ENCODE measurements at places on chromosomes 7 and 10. TPM values are rescaled to one million over a fixed set of nuclear protein-coding genes. Genes with fewer than 3 reads are reported as not detected.

IL6 gene
- 0.32 TPM for total RNA-seq

DNA sequence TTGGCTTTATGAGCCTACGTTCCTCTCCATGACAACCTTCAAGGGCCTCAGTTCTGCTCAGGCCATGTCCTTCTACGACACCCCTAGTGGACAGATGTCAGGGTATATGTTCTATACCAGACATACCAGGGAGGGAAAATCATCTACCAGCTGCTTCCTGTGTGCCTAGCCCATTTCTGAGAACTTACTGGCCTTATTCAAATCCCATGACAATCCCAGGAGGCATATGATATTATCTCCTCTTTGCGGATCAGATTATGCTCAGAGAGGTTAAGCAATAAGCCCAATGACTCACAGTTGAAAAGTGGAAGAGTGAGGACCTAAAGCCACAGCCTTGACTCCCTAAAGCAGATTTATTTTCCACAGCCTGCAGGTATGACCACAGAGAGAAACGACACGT, 139.3 kb downstream of the GLI3 start:
- DNase-seq, result no peak

TMEM270 gene
- total RNA-seq, result not detected

DNA sequence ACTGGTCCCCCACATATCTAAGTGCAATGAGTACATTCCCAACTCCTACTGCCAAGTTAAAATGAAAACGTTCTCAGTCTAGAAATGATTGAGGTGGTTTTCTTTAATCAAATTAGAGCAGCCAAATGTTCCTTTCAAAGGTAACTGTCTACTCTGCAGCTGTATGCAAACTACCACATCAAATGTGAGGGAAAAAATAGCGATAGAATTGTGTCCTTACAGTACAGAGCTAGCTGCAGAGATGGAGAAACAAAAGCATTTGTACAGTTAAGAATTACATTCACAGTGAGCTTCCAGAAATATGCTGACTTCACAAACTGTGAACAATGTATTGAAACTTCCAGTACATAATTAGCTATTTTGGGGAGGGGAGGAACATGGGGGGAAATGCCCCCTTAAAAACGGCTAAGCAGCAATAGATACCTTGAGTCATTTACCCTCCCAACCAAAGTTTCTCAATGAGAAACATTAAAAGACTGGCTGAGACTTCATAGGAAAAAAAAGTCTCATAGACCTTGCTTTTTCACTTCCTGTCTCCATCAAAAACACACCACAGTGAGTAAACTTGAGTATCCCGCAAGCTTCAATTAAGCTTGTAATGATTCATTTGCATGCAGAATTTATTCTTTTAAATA, 22.9 kb downstream of the CDK6 start:
- DNase-seq, result no peak

- DNase-seq, result no peak
These were observed 212.2 kb downstream of the MGMT start for GRCh38 chr10:129679207-129679606.

GRCh38 chr7:25636871-25637283, 408.6 kb upstream of the NPVF start:
- peak; percentile 36 for DNase-seq

EPO gene
- not detected for total RNA-seq

EMX2 gene
- total RNA-seq, result 0.95 TPM

DNA sequence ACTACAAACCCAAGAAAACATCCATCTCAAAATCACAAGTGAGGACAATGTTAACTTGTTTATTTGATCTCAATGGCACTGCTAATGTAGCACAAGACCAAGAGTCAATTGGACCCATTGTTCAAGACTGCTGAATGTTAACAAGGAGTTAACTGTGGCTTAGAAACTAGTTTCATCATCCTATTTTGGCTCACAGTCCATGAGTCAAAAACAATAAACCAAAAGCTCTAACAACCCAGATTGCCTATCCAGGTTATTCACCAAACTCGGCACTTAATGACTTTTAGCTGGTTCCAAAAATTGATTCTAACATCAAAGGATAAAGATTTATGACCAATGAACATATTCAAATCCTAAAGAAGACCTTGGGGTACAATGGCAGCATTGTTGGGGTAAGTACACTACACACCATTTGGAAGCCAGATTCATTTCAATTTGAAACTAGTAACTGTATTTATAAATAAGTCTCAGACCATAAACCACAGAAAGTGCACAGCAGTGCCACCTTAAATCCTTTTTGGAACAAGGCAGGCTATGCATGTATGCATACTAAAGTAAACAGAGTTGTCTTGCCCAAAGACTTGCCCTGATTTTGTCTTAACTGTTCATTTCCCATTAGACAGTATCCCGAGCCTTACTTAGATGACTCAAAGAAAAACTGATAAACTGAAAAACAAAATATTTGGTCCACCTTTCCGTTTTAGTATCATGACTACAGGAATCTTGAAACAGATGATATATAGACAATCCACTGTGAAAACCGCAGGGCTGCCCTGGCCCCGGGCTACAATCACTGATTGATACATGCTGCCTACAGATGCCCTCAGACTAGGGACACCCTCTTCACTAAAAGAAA, 84.5 kb downstream of the SRPK2 start:
- no peak for DNase-seq

DNA sequence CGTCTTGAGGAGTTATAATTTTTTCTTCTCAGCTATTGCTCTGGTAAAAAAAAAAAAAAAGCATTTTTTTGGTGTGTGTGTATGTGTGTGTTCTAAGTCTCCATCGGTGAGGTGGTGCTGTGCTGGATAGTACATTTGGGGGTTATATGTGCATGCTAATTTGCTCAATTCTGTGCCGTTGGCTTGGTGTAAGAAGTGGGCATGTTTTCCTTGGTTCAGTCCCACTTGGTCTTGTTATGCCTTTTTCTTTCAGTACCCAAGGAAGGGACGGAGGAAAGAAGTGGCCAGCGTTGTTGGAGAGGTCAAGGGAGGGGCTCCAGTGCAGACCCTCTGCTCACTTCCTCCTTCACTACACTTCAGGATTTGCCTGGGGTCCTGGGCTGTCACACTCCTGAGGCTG, 20.4 kb downstream of the LRMDA start:
- no peak for DNase-seq

MCMBP gene
- 60.9 TPM for total RNA-seq

DNA sequence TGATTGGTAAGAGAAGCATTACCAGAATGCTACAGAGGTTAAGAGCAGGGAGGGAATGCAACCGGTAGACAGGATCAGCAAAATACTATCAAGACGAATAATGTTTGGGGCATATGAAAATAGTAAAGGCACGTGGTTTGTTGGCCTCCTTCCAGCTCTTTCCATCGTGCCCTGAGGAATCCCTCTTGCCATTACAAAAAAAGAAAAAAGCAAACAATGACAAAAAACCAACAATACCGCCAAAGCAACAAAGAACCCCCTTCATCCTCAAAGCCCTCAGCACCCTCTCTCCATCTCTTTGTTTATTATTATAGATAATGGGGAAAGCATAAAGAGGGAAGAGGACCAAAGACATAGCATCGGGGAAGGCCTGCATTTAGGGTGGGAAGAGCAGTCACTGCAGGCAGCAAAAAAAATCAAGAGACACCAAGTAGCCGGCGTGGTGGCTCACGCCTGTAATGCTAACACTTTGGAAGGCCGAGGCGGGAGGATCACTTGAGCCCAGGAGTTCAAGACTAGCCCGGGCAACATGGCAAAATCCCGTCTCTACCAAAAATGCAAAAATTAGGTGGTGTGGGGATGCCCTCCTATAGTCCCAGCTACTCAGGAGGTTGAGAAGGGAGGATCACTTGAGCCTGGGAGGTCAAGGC, 78.0 kb downstream of the HIP1 start:
- no peak for DNase-seq

- DNase-seq, result no peak
These were observed 89.6 kb downstream of the PPP1R17 start for GRCh38 chr7:31776616-31777015.

- no peak for DNase-seq
These were observed 290.9 kb upstream of the ZMIZ1 start for GRCh38 chr10:78777867-78778266.

GRCh38 chr7:101538596-101539459, 90.3 kb downstream of the MYL10 start:
- DNase-seq, result no peak

GRCh38 chr7:95376632-95377400, 19.4 kb downstream of the PON3 start:
- DNase-seq, result no peak

DNA sequence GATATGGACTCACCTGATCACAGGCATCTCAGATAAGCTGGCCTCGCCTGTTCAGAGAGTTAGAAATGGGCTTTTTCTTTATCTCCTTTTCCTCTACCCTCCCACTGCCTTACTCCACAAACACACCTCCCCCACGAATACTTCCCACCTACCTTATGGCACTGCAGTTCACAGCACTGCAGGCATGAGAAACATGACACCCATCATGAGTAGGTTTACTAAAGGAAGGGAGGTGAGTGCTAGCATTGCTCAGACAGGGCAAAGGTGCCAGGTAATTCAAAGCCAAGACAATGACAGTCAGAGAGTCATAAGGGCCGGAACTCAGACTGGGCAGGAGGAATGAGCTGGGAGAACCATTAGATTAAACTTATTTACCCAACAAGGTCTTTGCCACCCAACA, 220.6 kb downstream of the FAM107B start:
- no peak for DNase-seq

PNLIPRP2 gene
- not detected for total RNA-seq

- no peak for DNase-seq
These were observed 57.1 kb upstream of the PDGFA start for GRCh38 chr7:576524-577277.

MRLN gene
- 5.7 TPM for total RNA-seq

TLX1 gene
- total RNA-seq, result not detected

DNA sequence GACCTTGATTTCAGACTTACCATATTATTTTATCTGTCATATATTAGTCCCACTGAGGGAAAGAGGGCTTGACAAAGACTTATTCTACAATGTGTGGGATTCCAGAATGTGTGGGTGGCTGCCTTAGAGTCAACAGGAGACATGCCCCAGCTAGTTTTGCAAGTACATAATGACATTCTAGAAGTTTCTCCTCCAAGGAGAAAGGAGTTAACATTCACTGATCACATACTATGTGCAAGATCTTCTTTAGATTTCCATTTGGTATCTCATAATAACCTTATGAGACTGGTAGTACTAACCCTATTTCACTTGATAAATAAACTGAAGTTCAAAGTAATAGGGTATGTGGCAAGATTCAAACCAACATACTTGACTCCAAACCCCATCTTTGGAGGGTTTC, 25.2 kb downstream of the IRF5 start:
- DNase-seq, result no peak
